ENCODE measurements at places on chromosomes 5 and 9. TPM values are rescaled to one million over a fixed set of nuclear protein-coding genes. Genes with fewer than 3 reads are reported as not detected.

- no peaks in the 10 kb centered on the region for H3K4me1 ChIP-seq
- DNase-seq, result no peak
- no peaks in the 10 kb centered on the region for H3K36me3 ChIP-seq
- H3K4me3 ChIP-seq, result no peak overlapping the region
These were observed 454.3 kb downstream of the TLE1 start for GRCh38 chr9:81234924-81235610.

- H3K27me3 ChIP-seq, result no peaks in the 10 kb centered on the region
- DNase-seq, result no peak
- no peaks in the 10 kb centered on the region for H3K36me3 ChIP-seq
- H3K4me3 ChIP-seq, result no peak overlapping the region
- no peak overlapping the region for H3K27ac ChIP-seq
These were observed 259.3 kb downstream of the ROR2 start for GRCh38 chr9:91690540-91691249.

DNA sequence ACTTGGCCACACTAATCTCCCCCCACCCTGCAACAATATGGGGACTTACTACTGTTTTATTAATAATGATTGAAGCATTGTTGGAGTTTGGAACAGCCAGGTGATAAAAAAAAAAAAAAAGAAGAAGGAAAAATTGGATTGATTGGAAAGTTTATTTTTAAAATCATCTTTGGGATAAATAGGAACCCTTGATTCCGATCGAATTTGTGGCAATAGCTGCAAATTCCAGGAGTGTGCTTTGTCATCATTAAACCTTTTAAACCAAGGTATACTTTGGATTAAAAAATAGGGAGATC lies 907 bp upstream of the NR2F1 start:
- no peaks in the 10 kb centered on the region for H3K27me3 ChIP-seq
- no peaks in the 10 kb centered on the region for H3K36me3 ChIP-seq
- no peak for DNase-seq
- peaks cover 17% of the 10 kb centered on the region for H3K4me1 ChIP-seq
- peak overlapping the region; percentile 96 for H3K4me3 ChIP-seq
- H3K27ac ChIP-seq, result peak overlapping the region; percentile 79

GRCh38 chr5:174589599-174589998 lies 134.8 kb upstream of the MSX2 start:
- no peaks in the 10 kb centered on the region for H3K36me3 ChIP-seq
- 0 out of 2 replicates have a peak overlapping the region, but pooled peaks have one; percentile 27 for H3K27ac ChIP-seq
- peaks cover 56% of the 10 kb centered on the region for H3K27me3 ChIP-seq
- H3K4me3 ChIP-seq, result no peak overlapping the region

DNA sequence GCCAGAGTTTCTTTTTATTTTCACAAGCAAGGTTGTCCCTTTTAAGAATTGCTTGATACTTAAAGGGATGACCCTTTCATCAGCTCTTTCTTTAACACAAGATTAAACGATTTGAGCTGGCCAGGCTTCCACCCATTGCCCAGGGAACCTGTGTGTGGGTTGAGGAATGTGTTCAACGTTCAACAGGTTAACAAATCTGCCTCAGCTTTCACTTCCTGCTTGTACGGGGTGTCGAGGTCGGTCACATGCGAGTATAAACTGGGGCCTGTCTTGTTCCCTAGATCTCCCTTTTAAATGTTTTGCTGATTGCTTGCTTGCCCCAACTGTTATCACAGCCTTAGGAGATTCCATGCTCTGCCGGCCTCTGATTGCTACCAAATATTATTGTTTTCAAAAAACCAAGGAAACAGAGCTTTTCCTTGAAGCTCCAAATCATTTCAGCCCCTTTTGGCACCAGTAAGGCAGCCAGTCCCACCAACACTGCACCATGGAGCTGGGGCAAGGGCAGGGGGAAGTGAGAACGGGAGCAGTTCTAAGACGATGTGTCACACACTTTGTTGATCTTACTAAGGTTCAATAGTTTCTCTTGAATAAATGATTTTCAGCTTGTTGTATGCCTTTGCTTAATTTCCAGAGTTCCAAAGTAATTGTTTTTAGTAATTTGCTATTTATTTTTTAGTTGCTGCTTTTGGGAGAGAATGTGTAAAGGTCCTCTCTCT lies 10.7 kb upstream of the CLK4 start:
- no peak overlapping the region for H3K4me3 ChIP-seq
- no peaks in the 10 kb centered on the region for H3K27me3 ChIP-seq
- H3K27ac ChIP-seq, result no peak overlapping the region
- no peaks in the 10 kb centered on the region for H3K36me3 ChIP-seq

The TPPP gene
- total RNA-seq, result 0.17 TPM

DNA sequence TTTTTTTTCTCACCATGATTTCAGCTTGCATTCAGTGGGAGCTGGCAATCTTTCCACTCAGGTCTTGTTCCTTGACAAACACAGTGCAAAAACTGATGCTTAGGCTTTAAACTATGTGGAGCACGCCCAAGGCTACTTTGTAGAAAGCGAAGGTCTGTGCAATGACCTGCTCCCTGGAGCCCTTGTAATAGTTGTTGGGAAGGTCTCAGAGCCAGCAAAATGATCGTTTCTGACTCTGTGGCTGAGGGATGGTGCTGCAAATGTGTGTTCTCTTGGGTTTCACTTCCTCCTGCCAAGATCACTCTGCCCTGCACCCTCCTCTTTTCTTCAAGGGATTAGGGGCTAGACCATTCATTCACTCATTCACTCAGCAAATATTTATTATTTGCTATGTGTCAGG lies 249.7 kb upstream of the MAP3K1 start:
- H3K36me3 ChIP-seq, result no peaks in the 10 kb centered on the region
- no peaks in the 10 kb centered on the region for H3K27me3 ChIP-seq
- H3K4me1 ChIP-seq, result peaks cover 23% of the 10 kb centered on the region
- no peak for DNase-seq
- H3K4me3 ChIP-seq, result no peak overlapping the region

GRCh38 chr9:78745331-78745730 lies 448.4 kb downstream of the PSAT1 start:
- no peak overlapping the region for H3K27ac ChIP-seq
- H3K4me3 ChIP-seq, result no peak overlapping the region
- H3K4me1 ChIP-seq, result no peaks in the 10 kb centered on the region
- H3K27me3 ChIP-seq, result no peaks in the 10 kb centered on the region
- H3K36me3 ChIP-seq, result no peaks in the 10 kb centered on the region
- DNase-seq, result no peak

- H3K27ac ChIP-seq, result peak overlapping the region; percentile 82
- no peaks in the 10 kb centered on the region for H3K27me3 ChIP-seq
- H3K4me1 ChIP-seq, result peaks cover 34% of the 10 kb centered on the region
- H3K4me3 ChIP-seq, result peak overlapping the region; percentile 18
These were observed 2.2 kb upstream of the GNPDA1 start for GRCh38 chr5:142014911-142015584.

DNA sequence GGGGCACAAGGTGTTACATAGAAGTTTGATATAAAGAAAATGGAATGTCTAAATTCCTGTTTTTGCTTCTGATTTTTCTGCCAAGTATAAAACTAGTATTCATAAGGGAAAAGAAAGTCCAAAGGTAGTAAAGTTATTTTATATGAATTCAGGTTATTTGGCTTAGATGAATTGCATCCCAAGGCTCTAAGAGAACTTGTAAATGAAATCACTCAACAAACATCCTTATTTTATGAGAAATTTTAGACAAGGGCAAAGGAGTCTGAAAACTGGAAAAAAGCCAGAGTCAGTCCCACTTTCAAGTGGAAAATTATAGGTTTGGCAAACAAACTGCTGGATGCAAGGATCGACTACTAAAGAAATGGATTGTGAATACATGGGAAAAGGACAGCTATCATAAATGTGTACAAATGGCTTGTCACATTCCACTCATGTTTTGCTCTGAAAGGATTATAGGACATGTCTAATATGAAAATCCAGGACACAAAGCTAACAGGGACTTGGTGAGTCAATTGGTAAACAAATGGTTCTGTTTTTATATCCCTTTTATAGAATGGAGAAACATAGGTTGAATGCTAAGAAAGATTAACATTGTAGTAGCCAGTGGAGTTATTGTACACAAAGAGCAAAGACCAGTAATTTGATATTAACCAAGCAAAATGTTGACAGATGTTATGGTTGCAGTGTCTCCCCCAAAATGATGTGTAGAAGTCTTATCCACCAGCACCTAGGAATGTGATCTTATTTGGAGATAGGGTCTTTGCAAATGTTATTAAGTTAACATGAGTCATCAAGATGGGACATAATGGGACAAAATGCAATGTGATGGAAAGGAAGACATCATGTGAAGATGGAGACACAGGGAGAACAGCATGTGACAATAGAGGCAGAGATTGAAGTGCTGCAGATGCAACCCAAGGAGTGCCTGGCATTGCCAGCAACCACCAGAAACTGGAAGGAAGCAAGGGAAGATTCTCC lies 495.7 kb downstream of the TLE1 start:
- DNase-seq, result peak; percentile 52
- H3K36me3 ChIP-seq, result no peaks in the 10 kb centered on the region
- H3K27me3 ChIP-seq, result no peaks in the 10 kb centered on the region
- H3K27ac ChIP-seq, result no peak overlapping the region
- H3K4me3 ChIP-seq, result no peak overlapping the region
- 0 out of 2 replicates have a peak, but pooled peaks cover 3% of the 10 kb centered on the region for H3K4me1 ChIP-seq

The PAM gene
- 88.4 TPM for total RNA-seq

The MYO10 gene
- total RNA-seq, result 116 TPM

The TEX48 gene
- not detected for total RNA-seq

The RANBP17 gene
- total RNA-seq, result 17.0 TPM

The INSL4 gene
- not detected for total RNA-seq

GRCh38 chr9:72533322-72533721 lies 11.9 kb downstream of the TMC1 start:
- DNase-seq, result peak; percentile 67
- peak overlapping the region; percentile 39 for H3K27ac ChIP-seq
- H3K36me3 ChIP-seq, result no peaks in the 10 kb centered on the region
- no peak overlapping the region for H3K4me3 ChIP-seq
- no peaks in the 10 kb centered on the region for H3K27me3 ChIP-seq

DNA sequence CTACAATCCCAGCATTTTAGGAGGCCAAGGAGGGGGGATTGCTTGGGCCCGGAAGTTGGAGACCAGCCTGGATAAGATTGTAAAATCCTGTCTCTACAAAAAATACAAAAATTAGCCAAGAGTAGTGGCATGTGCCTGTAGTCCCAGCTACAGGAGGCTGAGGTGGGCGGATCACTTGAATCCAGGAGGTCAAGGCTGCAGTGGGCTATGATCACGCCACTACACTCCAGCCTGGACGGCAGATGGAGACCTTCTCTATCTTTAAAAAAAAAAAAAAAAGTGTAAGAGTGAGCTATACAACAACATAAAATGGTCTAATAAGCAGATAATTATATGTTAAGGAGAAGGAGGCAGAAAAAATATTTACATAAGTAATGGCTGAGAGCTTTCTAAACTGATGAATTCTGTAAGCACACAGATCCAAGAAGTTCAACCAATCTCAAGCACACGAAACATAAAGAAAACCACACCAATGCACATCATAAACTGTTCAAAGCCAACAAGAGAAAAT lies 23.0 kb downstream of the CDC14B start:
- no peaks in the 10 kb centered on the region for H3K27me3 ChIP-seq
- DNase-seq, result no peak
- H3K27ac ChIP-seq, result no peak overlapping the region
- no peaks in the 10 kb centered on the region for H3K4me1 ChIP-seq
- H3K4me3 ChIP-seq, result no peak overlapping the region

The BNIP1 gene
- total RNA-seq, result 13.3 TPM

- H3K4me3 ChIP-seq, result peak overlapping the region; percentile 94
- H3K27ac ChIP-seq, result peak overlapping the region; percentile 99
- H3K36me3 ChIP-seq, result peaks cover 11% of the 10 kb centered on the region
- no peak for DNase-seq
These were observed 3.2 kb upstream of the SET start for GRCh38 chr9:128685636-128686489.

DNA sequence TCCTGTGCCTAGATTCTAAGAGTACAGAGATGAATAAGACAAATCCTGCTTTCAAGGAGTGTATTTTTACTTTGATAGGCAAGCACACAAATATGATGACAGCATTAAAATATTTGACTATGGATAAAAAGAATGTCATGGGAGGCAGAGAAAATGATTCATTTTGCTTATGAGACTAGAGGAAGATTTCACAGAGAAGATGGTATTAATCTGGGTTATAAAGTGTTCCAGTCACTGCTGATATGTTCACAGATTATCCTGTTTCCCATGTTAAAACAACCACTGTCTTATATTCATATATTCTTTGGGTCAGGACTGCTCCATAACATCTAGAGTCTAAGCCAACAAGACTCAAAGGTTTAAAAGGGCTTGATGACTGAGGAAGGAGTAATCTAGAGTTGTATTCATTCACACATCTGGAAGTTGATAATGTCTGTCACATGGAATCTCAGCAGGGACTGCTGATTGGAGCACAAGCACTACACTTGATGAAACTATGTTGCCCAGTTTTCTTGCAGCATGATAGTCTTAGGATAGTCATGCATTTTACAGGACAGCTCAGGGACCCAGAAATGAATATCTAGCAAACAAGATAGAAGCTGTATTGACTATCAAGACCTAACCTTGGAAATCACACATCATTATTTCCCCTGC lies 79.3 kb downstream of the STARD4 start:
- no peak overlapping the region for H3K4me3 ChIP-seq
- H3K27ac ChIP-seq, result no peak overlapping the region
- no peaks in the 10 kb centered on the region for H3K4me1 ChIP-seq
- no peaks in the 10 kb centered on the region for H3K27me3 ChIP-seq
- no peaks in the 10 kb centered on the region for H3K36me3 ChIP-seq
- no peak for DNase-seq

The FOXD4L4 gene
- total RNA-seq, result 0.53 TPM

GRCh38 chr5:78064941-78065472 lies 229.5 kb downstream of the AP3B1 start:
- H3K27ac ChIP-seq, result no peak overlapping the region
- no peaks in the 10 kb centered on the region for H3K36me3 ChIP-seq
- DNase-seq, result no peak

GRCh38 chr5:57676222-57677098 lies 193.8 kb upstream of the ACTBL2 start:
- H3K36me3 ChIP-seq, result no peaks in the 10 kb centered on the region
- no peaks in the 10 kb centered on the region for H3K27me3 ChIP-seq
- DNase-seq, result no peak
- H3K27ac ChIP-seq, result 0 out of 2 replicates have a peak overlapping the region, but pooled peaks have one; percentile 31

- no peak overlapping the region for H3K27ac ChIP-seq
- no peaks in the 10 kb centered on the region for H3K36me3 ChIP-seq
- no peak overlapping the region for H3K4me3 ChIP-seq
These were observed 747.3 kb upstream of the C9orf72 start for GRCh38 chr9:28320616-28321015.

DNA sequence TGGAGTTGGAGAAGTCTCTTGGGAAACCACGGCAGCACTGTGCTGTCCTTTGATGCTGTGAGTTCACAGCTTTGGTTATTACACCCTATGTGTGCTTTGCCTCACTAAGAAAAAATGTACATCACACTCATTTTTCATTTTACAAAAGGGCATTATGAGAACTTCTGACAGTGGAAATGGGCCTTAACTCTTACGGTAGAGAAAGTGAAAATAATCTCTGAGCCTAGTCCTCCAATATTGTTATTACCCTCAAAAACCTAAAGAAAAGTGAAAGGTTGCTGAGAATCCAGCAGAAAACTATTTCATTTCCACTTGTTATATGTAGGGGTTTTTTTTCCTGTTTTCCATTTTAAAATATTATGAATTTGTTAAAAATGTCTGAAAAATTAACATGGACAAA lies 8.2 kb upstream of the OR13D1 start:
- H3K27ac ChIP-seq, result no peak overlapping the region
- no peak overlapping the region for H3K4me3 ChIP-seq
- H3K4me1 ChIP-seq, result no peaks in the 10 kb centered on the region
